ENCODE measurements at places on chromosomes 2 and 18.

- no peak for DNase-seq
These were observed 22.2 kb downstream of the CCDC121 start for GRCh38 chr2:27606611-27607010.

DNA sequence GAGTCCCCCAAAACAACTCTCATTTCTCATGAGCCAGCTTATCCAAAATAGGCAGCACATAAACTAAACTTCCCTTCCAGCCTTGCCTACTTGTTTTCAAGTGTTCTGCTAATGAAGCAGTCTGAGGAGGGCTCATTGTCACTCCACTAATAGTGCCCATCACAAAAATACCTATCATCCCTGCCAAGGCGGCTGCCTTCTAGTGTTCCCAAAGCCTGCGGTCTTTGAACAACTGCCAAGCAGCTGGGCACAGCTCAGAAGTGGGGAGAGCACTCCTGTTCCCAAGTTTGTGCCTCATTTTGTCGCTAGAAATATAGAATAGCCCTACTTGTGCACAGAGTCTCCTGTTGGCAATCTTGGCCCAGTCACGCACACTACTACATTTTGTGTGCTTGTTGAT, 50.3 kb downstream of the DTNA start:
- no peak for DNase-seq

DNA sequence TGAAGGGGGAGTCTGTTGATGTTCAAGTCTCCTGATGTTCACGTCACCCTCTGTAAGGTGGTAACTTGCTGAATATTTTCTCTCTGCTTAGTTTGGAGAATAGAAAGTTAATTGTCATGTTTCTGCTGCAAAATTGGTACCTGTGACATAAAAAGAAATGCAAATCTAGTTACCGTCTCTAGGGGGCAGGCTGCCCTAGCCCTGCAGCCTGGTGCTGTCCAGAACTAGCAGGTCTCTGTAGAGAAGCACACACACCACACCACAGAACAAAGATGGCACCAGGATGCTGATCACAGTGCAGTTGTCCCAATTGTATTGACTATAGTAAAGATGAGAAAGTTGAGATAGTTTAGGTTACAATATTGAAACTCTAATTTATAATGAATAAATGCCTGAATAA, 47.0 kb downstream of the SLC9A4 start:
- peak; percentile 42 for DNase-seq

DNA sequence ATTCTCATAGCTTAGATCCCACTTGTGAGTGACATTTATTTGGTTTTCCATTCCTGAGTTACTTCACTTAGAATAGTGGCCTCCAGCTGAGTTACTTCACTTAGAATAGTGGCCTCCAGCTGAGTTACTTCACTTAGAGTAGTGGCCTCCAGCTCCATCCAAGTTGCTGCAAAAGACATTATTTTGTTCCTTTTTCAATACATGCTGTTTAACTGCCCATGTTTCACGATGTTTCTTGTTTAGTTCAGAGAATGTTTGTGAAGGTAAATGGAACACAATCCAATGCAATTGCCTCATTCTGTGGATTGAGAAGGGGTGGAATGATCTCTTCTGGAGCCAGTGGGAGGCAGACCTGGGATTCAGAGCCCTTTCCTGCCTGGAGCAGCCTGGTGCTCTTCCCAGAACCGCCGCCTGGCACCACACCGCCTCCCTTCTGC, 273.5 kb upstream of the ATP5MC3 start:
- no peak for DNase-seq

DNA sequence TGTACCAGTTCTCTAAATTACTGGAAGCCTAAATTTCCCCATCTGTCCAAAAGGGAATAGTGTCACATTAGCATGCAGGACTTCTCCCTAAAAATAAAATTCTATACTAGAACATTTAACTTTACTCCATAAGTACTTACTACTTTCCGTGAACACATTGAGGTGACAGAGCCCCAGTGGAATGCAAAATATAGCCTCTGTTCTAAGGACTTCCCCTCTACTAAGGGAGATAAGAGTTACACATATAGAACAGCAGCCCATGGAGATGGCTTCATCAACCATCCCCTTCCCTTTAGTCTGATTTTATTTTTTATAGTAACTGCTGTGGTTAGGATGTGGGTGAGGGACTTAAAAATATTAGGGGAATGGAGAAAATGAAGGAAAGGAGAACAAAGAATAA, 68.9 kb upstream of the STPG4 start:
- DNase-seq: no peak

DNA sequence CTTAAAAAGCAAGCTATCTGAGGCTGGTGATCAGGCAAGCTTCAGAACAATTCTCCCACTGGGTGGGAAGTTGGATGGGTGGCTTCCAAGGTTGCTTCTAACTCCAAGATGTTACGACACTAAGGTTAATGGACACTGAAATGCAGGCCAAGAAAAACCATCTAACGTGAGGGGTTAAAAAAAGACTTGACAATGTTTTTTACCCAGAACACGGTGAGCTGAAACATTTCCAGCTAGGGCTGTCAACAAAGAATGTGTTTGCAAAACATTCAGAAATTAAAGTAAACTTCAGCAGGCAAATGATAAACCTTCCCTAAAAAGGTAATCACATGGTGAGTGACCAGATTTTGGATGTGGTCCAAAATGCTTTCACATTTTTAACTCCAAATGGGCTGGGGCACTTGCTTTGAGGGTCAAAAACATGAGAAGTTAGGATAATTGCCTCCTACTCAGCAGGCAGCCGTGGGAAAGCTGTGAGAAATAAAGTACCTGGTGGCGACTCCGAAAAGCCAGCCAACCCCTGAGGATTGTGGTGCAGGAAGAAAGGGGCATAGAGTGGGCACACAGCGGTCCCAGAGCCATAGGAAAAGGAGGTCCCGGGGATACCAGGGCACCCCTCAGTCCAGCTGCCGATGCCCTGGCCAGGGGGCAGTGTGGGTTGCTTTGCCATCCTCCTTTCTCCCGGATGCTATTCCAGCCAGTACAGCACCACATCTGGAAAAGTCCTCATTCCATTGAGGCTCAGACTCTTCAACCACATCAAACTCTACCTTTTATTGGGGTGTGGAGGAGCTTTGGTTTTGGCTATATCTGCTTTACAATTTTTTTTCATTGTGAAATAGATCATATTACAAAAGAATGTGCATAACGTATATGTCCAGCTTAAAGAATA, 90.0 kb upstream of the ATL2 start:
- DNase-seq: no peak

DNA sequence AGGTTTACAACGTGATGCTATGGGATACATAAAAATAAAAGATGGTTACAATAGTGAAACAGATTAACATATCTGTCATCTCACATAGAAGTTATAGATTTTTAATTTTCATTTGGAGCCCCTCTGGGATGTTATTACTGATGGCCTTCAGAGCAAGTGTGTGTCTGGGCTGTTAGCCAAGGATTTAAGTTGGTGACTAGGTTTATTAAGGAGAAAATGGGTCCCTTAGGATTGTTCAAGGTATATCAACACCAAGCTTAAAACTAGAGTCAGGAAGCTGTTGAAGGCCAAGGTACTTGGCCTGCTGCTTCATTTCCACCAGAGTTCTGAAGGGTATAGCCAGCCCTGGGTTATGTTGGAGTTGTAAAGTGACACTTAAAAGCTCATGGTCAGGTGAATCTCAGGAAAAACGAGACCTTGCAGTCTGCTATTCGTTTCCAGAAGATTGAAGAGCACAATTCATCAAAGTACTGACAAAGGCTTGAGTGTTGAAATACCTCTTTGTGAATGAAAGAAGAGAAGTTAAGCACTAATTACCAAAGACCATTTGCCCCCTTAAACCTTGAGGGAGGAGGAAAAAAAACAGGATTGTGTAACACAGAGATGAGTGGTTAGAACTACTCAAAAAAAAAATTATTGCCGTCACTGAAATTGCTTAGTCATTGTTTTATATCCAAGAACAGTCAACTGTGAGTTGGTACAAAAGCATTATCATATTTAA, 48.4 kb downstream of the MAP2 start:
- DNase-seq: no peak

DNA sequence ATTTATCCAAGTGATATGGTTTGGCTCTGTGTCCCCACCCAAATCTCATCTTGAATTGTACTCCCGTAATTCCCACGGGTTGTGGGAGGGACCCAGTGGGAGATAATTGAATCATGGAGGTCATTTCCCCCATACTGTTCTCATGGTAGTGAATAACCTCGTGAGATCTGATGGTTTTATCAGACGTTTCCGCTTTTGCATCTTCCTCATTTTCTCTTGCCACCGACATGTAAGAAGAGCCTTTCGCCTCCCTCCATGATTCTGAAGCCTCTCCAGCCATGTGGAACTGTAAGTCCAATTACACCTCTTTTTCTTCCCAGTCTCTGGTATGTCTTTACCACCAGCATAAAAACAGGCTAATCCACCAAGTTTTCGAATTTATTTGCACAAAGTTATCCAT, 20.3 kb upstream of the CHST10 start:
- DNase-seq: no peak

DNA sequence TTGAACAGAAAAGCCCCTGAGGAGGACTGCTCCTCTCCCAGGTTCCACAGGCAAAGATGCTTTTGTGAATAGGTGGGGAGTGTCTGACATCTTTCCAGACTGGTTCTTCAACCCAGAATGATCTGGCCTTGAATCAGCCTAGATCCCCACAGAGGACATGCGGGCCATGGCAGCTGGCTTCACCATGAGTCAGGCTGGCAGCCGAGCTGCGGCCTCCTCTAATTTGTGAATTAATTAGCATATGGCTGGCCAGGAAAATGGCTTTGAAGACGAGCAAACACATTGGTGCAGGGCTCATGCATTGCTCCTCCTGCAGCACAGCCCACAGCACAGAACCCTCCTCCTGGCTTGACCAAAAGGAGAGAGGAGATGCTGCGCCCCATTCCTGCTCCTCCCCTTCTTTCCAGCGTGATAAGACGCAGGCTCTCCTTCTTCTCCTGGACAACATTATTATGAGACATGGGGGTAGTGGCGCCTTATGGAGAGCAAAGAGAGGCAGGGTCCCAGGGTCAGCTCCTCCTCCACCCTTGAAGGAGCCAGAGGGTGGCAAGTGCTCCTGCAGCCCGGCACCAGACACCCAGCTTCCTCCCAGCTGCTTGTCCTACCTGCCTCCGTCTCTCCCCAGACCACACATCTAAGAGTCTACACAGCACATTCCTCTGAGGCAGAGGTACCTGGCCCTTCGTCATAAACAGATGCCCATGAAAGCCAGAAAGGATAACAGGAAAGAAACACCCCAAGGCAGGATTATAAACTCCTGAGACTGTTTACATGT, 66.7 kb downstream of the EDAR start:
- no peak for DNase-seq

DNA sequence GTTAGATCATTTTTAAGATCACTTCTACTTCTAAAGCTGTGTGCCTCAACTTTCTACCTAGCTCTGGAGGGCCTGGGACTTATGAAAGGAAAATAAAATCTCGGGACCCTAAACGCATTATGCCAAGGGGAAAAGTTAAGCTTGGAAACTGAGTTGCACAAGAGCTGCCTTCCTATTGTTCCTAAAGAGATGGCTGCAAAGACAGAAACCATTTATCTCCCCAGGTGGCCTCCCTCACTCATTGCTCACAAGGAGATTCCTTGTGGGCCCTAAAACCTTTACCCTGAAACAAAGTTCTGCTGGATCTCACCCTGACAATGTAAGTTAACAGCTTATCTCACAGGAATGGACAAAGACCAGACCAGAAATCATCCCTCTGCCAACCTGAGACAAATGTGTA, 26.8 kb downstream of the TUBB6 start:
- DNase-seq: no peak

All from activated naive CD4-positive, alpha-beta T cell treated with anti-CD3 and anti-CD28 coated beads for 36 hours (primary cell).